ENCODE measurements at places on chromosomes 5 and 9. TPM values are rescaled to one million over a fixed set of nuclear protein-coding genes. Genes with fewer than 3 reads are reported as not detected.

The PIP5K1B gene
- total RNA-seq: under 0.01 TPM

The HRCT1 gene
- 0.97 TPM for total RNA-seq

The INSL4 gene
- total RNA-seq: not detected

The PCDHA10 gene
- under 0.01 TPM for total RNA-seq

The BRD9 gene
- 35.0 TPM for total RNA-seq

The SLC46A2 gene
- total RNA-seq: not detected

The FAM153A gene
- total RNA-seq: not detected

The CDHR2 gene
- not detected for total RNA-seq

The ADAMTS13 gene
- 1.3 TPM for total RNA-seq

The LMBRD2 gene
- total RNA-seq: 12.9 TPM

The STKLD1 gene
- total RNA-seq: 0.32 TPM

The CSF1R gene
- total RNA-seq: under 0.01 TPM

The LCNL1 gene
- 3.5 TPM for total RNA-seq

The TAF1L gene
- not detected for total RNA-seq

The FREM1 gene
- total RNA-seq: 0.32 TPM

The RECK gene
- 32.8 TPM for total RNA-seq

The CCDC183 gene
- total RNA-seq: 0.32 TPM

The PCDH12 gene
- under 0.01 TPM for total RNA-seq

The KCNT1 gene
- total RNA-seq: not detected

The PRKAA1 gene
- total RNA-seq: 132 TPM

The MEIKIN gene
- total RNA-seq: not detected

The GDF9 gene
- not detected for total RNA-seq

The HEMGN gene
- total RNA-seq: not detected

The PCDHGC5 gene
- 2.6 TPM for total RNA-seq

The SLC30A5 gene
- total RNA-seq: 55.1 TPM

The SLC36A3 gene
- not detected for total RNA-seq

The SYNPO gene
- 7.3 TPM for total RNA-seq

The DBH gene
- total RNA-seq: not detected

The GABRA1 gene
- not detected for total RNA-seq

The CFAP90 gene
- not detected for total RNA-seq

The SPINK6 gene
- total RNA-seq: not detected

The ARL14EPL gene
- total RNA-seq: not detected

The CCNJL gene
- total RNA-seq: 0.86 TPM

The SAP30L gene
- 14.8 TPM for total RNA-seq

The PCYOX1L gene
- 6.4 TPM for total RNA-seq

The BAAT gene
- under 0.01 TPM for total RNA-seq

The PCDHB13 gene
- 0.32 TPM for total RNA-seq

The ARID3C gene
- not detected for total RNA-seq

The KIF27 gene
- 2.9 TPM for total RNA-seq

The LMX1B gene
- not detected for total RNA-seq

The LRRC19 gene
- not detected for total RNA-seq

The PDGFRB gene
- total RNA-seq: 341 TPM

The PCDHA1 gene
- total RNA-seq: under 0.01 TPM

The CDC14B gene
- 13.2 TPM for total RNA-seq

The MARVELD2 gene
- total RNA-seq: 2.3 TPM

The FOXI1 gene
- not detected for total RNA-seq

The BHMT gene
- total RNA-seq: 0.86 TPM

The CHD1 gene
- total RNA-seq: 50.1 TPM

The HTR4 gene
- not detected for total RNA-seq

The ARHGEF39 gene
- 0.97 TPM for total RNA-seq

The MYO10 gene
- 61.2 TPM for total RNA-seq

The RAD50 gene
- total RNA-seq: 46.6 TPM

The FCHO2 gene
- 16.8 TPM for total RNA-seq

The PLCXD3 gene
- total RNA-seq: 0.32 TPM

The ELAVL2 gene
- not detected for total RNA-seq

The ATOX1 gene
- 44.9 TPM for total RNA-seq

The CERT1 gene
- total RNA-seq: 27.2 TPM
